ENCODE measurements at places on chromosomes 7 and 10.

- DNase-seq = no peak
Measured at GRCh38 chr10:26491934-26492333, 53.8 kb downstream of the APBB1IP start.

DNA sequence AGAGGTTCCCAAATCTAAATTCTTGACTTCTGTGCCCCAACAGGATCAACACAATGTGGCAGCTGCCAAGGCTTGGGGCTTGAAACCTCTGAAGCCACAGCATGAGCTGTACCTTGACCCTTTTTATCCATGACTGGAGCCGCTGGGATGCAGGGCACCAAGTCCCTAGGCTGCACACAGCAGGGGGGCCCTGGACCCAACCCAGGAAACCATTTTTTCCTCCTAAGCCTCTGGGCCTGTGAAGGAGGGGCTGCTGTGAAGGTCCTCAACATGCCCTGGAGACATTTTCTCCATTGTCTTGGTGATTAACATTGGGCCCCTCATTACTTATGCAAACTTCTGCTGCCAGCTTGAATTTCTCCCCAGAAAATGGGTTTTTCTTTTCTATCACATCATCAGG, 72.6 kb downstream of the FOXP2 start:
- DNase-seq = no peak

GRCh38 chr10:88347022-88347421, 236.1 kb downstream of the RNLS start:
- DNase-seq = no peak

DNA sequence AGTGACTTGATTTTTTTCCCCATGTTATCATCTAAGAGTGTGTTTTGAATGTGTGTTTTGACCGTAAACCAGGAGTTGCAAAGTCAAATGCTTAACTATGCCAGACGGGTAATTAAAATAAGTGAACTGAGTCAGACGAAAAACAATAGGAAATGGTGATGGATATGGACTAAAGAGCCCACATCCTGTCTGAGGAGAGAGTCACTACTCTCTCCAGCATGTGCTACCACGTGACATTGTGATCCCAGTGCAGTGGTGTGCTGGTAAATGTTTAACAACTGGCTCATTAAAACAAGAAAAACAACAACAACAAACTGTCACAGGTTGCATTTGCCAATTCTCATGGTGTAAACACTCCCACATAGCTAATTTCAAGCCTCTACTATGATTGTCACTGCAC, 164.3 kb downstream of the SUGCT start:
- DNase-seq = no peak

DNA sequence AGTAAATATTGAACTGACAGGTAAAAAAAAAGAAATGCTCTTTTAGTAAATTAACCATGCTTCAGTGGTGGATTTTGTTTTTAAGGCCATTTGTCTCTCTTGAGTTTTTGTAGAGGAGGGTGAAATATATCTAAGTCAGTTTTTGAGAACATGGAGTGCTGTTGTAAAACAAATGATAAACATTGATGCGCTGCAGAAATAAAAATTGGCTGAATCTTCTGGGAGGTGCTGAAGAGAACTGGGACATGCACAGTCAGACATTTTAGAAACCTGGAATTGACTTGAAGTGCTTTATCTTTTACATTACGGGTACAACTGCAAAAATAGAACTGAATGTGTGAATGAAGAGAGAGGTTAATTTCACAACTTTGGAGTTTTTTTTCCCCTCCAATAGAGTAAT, 203.0 kb upstream of the HDAC9 start:
- DNase-seq = no peak
